Diencephalon (tissue), 1 donor: ENCODE measurements at places on chromosomes 3 and 15. TPM values are rescaled to one million over a fixed set of nuclear protein-coding genes. Genes with fewer than 3 reads are reported as not detected.

SLC27A2 gene
- 6.2 TPM for total RNA-seq

TRIP4 gene
- total RNA-seq, result 15.9 TPM

ARGFX gene
- not detected for total RNA-seq

PHC3 gene
- 46.1 TPM for total RNA-seq

GLCE gene
- total RNA-seq, result 59.1 TPM

SPATA12 gene
- not detected for total RNA-seq

PTPRG gene
- total RNA-seq, result 104 TPM

LRTM1 gene
- total RNA-seq, result not detected

ROBO1 gene
- total RNA-seq, result 193 TPM

CCR2 gene
- 0.23 TPM for total RNA-seq

MINAR1 gene
- 41.8 TPM for total RNA-seq

HDC gene
- total RNA-seq, result 22.1 TPM

POLR2H gene
- total RNA-seq, result 35.3 TPM

FANCD2OS gene
- not detected for total RNA-seq

HCN4 gene
- total RNA-seq, result 5.1 TPM

CHRNB4 gene
- 1.8 TPM for total RNA-seq

PCOLCE2 gene
- total RNA-seq, result 13.6 TPM

TTLL13 gene
- total RNA-seq, result not detected
